ENCODE measurements at places on chromosomes 11 and 22.

DNA sequence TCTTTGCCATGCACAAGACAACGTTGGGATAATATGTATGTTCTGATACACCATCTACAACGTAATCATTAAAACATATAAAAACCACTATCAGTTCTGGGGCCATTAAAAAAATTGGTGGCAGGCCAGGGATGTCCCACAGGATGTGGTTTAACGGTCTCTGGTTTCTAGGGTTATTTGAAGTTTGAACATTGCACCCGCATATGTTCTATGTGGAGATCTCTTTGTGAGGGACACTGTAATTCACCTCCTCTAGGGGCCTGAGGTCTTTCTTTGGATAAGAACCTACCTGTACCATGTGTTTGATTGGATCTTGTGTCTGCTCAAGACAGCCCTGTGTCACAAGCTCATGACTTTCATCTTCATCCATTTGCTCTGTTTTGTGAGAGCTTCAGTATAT, 73.2 kb downstream of the GGTLC2 start:
- DNase-seq = no peak

- no peak for DNase-seq
Measured at GRCh38 chr11:882596-882995, 28.0 kb downstream of the CHID1 start.

DNA sequence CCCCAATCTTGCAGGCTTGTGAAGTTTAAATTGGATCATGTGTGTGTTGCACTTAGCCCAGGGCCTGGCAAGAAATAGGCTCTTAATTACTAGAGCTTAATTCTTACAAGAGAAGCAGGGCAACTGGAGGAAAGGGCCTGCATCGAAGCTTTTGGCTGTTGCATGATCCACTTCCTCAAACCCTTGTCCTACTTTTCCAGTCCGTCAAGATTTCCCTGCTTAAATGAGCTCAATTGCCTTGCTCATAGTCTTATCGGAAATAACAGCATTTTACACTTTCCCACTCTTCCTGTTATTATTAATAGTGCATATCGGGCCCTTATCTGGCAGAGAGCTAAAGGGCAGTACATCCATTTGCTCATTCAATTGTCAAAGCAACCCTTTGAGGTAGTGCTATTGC, 18.1 kb downstream of the DTX4 start:
- DNase-seq = no peak

GRCh38 chr11:32312865-32313403, 122.4 kb downstream of the WT1 start:
- peak; percentile 79 for DNase-seq
